ENCODE measurements at places on chromosomes 6 and 20.
A peak's percentile ranks its signal among the peaks of the same experiment; 100 is the strongest.

DNA sequence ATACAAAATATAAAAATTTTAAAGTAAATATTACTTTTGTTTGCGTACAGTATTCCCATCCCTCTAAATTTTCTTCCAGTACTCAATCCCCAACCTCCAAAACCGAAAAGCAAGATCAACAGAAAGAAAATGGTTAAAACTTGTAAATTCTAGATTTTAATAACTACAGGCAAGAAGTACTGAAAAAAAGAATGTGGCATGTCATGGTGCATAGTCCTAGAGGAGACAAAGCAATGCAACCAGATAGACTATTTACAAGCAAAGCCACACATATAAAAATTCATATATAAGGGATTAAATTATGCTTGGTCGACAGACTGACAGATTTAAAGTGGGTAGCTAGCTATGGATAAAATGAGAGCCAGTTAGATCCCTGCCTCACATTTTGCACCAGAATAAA is 56.5 kb upstream of the HFE start:
- DNase-seq, result no peak

GRCh38 chr20:58984691-58985090 is 3.6 kb downstream of the NELFCD start:
- no peak for DNase-seq

DNA sequence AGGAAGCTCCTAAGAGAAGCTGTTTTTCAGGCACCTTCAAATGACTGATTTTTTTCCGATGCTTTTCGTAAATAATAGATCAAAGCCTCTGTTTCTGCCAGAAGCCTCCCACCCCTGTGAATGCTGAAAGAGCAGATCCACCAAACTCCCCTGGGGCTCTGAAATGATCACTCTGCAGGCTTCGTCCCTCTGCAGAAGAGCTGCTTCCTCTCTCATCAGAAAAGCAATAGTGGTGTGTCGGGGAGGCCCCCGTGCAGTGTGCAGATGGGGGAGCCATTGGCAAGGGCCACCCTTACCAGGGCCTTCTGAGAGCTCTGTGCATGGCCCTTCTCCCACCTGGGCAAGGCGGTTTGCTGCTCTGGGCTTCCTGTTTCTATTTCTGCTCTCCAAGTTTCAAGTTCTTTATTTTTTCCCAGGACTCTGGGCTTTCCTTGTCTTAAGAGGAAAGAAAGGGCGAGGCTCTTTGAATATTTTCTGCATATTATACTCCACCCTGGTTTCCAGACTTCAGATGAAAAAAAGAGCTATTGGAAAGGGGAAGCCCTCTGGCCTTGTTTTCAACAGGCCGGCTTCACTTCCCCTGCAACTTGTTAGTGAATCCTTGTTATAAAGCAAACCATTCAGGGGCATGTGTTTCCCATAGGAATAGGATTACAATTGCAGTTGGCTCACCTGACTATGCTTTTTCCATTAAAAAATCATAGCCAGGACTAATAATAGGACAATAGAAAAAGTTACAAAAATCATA is 155.2 kb downstream of the TTLL2 start:
- no peak for DNase-seq

DNA sequence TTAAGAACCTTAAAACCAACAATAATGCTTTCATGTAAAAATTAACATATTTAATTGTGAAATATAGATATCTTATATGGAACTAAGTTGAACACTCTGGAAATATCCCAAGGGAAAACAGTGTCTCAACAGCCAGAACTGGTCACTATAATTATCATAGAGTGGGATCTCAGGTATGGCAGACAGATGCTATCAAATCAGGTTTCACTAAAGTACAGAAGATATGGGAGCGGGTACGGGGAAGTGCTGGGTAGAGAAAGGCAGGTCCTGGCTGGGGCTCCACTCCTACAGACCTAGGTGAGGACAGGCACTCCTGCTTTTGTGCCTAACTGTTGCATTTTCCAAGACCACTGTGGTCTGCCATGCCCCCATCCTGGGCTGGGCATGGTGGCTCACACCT is 128.2 kb upstream of the BEND3 start:
- DNase-seq, result no peak

DNA sequence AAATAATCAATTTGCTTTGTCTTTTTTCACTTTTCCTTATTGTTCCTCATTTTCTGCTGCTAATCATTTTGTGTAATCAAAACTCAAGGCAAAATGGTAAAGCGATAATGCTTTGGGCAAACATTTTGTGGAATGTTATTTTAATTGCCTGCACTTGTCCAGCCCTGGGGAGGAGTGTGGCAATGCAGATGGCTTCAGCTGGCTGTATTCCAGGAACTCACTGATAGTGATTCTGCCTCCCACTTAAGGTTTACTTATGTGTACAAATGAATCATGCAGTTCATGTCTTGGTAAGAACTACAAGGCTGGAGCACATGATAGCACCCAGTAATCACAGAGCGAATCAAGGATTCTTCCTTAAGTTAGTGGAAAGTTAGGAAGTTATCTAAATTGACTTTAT is 107.8 kb downstream of the COL19A1 start:
- no peak for DNase-seq

- no peak for DNase-seq
Observed at GRCh38 chr20:22063753-22064152, 358.3 kb downstream of the PAX1 start.

DNA sequence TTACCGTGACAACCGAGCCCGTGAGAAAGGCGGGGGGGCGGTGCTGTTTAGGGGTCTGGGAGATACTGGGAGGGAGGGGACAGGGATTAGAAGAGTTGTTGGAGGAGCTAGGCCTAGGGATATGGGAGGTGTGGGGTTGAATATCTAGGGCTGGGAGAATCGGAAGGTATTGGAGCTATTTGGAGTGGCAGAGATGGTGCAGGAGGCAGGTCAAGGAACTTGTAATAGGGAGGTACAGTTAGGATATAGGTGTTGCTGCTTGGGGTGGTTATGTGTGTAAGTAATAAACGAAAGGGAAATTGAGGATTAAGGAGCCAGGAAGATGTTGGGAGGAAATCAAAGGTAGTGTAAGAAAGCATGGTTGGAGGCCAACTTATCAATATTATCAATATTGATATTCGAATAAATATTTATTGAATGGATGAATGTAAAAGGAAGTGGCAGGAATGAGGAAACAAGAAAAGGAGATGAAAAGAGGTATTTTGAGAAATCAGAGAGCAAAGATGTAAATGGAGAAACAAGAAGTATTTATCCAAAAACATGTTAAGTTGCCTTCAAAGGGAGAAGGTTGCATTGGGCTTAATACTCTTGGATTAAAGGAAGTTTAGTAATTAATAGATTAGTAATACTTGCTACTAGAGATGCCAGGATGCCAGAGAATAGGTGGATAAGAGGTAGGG is 602 bp downstream of the PPP1R11 start:
- no peak for DNase-seq

DNA sequence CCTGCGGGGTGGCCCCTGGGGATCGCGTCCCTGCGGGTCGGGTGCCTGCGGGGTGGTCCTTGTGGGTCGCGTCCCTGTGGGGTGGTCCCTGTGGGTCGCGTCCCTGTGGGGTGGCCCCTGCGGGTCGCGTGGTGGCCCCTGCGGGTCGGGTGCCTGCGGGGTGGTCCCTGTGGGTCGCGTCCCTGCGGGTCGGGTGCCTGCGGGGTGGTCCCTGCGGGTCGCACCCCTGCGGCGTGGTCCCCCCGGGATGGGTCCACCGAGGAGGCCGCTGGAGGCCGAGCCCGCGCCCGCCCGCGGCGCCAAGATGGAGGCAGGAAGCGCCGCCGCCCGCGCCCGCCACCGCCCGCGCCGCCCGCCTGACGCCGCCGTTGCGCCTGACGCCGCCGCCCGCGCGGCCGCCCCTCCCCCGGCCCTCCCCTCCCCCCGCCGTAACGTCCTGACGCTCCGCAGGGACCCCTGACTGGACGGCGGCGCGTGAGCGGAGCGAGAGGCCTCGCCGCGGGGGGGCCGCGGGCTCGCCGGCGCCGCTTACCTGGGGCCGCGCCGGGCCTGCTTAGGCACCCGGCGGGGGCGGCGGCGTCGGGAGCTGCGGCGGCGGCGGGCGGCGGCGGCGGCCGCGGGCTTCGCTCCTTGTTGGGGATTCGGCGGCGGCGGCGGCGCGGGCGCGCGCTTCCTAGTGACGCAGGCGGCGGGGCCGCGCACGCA is at the start of gene GMEB2:
Gene GMEB2, minus strand, starts transcription at position 678 of the 705 bp plus-strand sequence. CDS start 7,704 bp downstream, outside the sequence.
- DNase-seq, result peak; percentile 64

GRCh38 chr20:32600681-32601237 is 15.6 kb upstream of the NOL4L start:
- no peak for DNase-seq

DNA sequence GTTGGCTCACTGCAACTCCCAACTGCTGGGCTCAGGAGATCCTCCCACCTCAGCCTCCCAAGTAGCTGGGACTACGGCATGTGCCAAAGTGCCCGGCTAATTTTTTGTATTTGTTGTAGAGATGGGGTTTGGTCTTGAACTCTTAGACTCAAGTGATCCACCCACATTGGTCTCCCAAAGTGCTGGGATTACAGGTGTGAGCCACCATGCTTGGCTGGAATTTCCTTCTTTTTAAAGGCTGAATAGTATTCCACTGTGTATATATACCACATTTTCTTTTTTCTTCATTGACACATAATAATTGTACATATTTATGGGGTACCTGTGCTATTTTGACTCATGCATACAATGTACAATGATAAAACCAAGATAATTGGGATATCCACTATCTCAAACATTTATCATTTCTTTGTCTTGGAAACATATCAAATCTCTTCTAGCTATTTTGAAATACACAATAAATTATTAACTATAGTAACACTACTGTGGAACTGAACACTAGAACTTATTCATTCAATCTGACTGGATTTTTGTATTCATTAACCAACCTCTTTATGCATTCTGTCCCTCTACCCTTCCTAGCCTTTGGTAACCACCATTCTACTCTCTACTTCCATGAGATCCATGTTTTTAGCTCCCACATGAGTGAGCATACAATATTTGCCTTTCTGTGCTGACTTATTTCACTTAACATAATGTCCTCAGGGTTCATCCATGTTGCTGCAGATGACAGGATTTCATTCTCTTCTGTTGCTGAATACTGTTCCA is 7.8 kb downstream of the MDC1 start:
- DNase-seq, result no peak

GRCh38 chr20:23367770-23368169 is 5.8 kb downstream of the GZF1 start:
- no peak for DNase-seq

DNA sequence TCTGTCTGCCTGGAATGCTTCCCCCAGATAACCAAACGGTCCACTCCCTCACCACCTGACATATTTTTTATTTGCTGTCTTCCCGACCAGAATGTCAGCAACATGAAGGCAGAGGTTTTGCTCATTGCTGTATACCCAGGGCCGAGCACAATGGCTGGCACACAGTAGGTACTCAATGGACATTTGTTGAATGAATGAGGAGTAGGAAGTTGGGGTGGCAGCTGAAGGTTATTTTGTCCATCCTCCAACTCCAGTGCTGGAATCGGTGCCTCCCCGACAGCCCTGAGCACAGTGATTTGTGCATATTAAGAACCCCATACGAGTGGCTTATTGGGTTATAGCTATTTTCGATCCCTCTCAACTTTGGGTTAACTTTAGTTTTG is 10.3 kb downstream of the DUSP15 start:
- no peak for DNase-seq

GRCh38 chr6:38610050-38610625 is 29.6 kb downstream of the BTBD9 start:
- DNase-seq, result no peak

DNA sequence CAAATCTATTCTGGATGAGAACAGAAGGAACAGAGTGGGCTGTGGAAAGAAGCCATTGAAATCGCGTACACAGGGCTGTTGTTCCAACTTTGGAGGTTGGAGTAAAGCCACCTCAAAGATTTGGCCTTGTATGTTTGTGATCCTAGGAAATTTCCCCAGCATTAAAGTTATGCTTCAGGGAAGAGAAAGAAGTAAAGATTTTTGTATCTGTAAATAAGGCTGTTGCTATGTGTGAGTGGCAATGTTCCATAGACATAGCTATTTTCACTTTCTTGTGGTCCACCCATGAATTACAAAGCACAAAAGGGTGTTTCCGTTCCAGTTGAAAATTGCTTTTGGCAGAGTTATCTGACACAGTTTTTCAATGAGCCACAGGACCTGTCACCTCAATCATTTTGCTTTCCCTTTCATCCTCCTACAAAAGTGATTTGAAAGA is 321.3 kb downstream of the TFAP2B start:
- DNase-seq, result no peak

- no peak for DNase-seq
Observed at GRCh38 chr6:56794421-56794820, 151.7 kb upstream of the DST start.

DNA sequence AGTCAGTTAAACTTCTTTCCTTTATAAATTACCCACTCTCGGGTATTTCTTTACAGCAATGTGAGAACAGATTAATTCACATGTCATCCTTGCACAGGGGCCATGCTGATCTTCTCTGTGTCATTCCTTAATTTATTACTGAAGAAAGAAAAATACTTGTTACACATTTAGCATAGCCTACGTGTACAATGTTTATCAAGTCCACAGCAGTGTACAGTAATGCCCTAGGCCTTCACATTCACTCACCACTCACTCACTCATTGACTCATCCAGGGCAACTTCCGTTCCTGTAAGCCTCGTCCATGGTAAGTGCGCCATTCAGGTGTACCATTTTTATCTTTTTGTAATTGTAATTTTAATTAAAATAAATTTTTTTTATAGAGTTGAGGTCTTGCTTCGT is 73.6 kb downstream of the RSPH3 start:
- no peak for DNase-seq

DNA sequence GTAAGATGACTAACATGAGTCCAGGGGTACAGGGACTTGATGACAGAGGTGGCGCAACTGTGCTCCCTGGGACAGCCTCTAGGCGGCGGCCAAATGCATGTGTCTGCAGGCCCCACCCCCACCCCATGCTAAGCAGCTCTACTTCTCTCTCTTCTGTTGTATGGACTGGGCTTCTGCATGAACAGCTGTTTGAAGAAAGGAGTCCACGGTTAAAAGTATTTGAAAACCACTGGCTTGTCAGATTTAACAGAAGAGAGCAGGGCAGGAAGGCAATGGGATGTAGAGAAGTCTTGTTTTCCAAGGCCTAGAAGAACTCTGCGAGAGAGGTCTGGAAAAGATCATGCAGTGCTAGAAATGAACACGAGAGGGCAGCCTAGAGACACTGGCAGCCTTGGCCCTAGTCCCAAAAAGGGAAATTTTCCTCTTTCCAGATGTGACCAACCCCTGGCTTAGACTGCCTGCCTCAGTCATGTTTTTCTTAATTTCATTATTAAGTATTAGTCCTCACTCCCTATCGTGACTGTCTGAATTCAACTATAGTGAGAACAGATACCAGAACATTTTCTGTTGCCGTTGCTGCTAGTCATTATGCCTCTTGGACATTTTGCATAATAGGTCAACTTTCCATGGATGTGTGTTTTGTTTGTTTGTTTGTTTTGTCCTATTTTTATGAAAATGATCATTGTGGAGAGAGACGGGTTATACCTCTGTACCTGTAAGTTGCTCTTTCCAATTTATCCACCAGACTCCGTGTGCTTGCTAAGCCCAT is 265.0 kb downstream of the ADGRG6 start:
- peak; percentile 8 for DNase-seq

DNA sequence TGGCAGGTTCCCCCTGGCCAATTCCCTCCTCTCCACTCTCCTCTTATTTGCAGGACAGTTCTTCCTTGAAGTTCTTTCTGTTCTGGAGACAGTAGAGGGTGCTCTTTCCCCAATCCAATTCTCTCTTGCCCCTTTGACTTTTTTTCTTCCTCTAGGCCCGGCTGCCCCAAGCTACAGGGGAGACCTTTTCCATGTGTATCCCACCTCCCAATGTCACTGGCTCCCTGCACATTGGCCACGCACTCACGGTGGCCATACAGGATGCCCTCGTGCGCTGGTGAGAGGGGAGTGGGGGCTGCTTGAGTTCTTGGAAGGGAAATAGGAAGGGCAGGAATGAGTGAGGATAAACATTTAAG is 1.5 kb downstream of the VARS2 start:
- no peak for DNase-seq
